ENCODE measurements at places on chromosomes 12 and 14.

DNA sequence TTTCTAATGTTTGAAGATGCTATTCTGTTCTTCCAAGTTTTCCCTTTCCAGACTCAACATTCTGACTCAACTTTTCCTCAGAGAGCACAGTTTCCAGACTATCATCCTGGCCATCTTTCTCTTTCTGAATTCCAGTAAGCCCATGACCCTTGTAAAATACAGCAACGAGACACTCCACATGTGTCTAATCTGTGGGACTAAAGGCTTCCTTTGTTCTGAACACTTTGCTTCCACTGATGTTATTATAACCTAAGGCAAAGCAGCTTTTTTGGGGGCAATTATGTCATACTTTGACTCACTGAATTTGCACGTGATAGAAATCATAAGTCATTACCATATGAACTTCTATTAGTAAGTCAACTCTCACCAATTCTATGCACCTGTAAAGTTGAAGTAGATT, 6.3 kb upstream of the ART4 start:
- no peak for DNase-seq

- no peak for DNase-seq
Measured at GRCh38 chr12:111437816-111438454, 32.2 kb downstream of the SH2B3 start.

DNA sequence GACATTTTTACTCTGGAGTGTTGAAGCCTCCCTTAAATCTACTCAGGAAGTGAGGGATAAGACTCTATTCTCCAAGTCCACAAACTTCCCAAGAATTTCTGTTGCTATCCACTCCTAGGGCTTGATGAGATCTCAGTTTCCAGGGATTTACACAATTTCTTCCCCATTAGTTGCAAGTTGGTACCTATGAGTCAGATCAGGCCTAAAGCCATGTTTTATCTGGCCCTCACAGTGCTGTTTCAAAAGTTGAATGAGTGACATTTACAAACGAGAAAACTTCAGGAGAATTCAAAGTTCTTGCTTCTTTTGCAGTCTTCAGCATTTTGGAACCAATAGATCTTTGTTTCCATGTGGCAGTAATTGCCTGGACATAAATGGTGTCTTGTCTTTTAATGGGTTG, 156.4 kb upstream of the SYT10 start:
- no peak for DNase-seq

GRCh38 chr12:12191008-12191407, 75.8 kb downstream of the LRP6 start:
- no peak for DNase-seq

DNA sequence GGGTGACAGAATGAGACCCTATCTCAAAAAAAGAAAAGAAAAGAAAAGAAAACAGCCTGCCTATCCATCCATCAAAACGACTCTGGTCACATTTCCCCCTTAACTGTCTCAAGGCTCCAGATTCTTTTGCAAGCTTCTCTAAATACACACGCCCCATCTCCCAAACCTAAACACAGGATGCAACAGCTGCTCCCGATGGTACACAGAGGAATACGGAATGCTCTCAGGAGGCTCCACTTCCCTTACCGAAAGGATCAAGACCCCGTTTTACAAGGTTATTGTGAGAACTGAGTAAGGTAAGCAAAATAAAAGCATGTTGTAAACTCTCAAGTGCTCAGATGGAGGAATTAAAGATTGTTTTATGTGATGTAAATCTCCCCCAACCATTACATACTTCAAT, 62.3 kb downstream of the NT5DC3 start:
- DNase-seq: no peak

GRCh38 chr12:33830070-33830469, 192.2 kb upstream of the ALG10 start:
- DNase-seq: no peak

GRCh38 chr12:43226151-43226550, 325.9 kb downstream of the ADAMTS20 start:
- DNase-seq: no peak

DNA sequence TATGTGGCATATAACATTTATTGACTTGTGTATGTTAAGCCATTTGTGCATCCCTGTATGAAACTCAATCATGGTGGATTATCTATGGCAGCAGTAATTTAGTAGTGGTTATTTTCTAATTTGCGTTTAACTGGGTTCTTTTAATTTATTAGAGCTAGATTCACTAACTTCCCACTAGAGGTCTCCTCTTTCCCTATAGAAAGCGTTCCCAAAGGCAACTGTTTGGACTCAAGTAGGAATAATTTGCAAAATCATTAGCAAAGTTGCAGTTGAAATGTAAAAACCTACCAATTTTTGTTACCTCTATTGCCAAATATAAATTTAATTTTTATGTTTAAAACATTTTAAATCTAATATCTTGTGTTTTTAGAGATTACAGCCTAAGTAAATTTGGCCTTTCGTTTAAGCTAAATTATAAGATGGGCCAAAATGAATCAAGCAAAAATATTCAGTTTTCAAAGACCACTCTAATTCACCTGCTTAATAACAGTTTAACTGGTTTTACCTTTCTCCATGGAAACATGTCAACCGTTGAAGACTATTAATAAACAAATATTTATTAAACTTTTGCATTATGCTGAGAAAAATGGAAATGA, 6.0 kb downstream of the DMAC2L start:
- DNase-seq: peak; percentile 62

GRCh38 chr12:6869049-6870021, 2.0 kb downstream of the TPI1 start:
- peak; percentile 76 for DNase-seq

- DNase-seq: no peak
Measured at GRCh38 chr12:23855813-23856212, 93.7 kb downstream of the SOX5 start.

DNA sequence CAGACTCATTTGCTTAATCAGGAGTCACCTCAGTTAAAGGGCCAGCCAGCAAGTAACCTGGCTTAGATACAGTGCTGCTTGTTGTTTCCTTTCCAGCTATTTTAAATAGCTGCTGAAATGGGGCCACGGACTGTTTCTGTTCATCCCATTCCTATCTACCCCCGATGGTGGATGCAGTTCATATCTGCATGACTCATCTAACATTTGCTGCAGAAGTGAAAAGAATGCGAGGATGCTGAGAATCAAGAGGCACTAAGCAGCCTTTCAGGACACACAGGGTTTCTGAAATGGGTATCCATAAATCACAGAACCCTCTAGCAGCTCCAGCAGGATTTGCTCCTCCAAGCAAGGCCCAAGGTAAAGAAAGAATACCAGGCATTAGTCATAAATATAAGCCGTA, 60.2 kb upstream of the RTRAF start:
- DNase-seq: no peak

- no peak for DNase-seq
Measured at GRCh38 chr14:29111554-29111953, 345.0 kb downstream of the FOXG1 start.

DNA sequence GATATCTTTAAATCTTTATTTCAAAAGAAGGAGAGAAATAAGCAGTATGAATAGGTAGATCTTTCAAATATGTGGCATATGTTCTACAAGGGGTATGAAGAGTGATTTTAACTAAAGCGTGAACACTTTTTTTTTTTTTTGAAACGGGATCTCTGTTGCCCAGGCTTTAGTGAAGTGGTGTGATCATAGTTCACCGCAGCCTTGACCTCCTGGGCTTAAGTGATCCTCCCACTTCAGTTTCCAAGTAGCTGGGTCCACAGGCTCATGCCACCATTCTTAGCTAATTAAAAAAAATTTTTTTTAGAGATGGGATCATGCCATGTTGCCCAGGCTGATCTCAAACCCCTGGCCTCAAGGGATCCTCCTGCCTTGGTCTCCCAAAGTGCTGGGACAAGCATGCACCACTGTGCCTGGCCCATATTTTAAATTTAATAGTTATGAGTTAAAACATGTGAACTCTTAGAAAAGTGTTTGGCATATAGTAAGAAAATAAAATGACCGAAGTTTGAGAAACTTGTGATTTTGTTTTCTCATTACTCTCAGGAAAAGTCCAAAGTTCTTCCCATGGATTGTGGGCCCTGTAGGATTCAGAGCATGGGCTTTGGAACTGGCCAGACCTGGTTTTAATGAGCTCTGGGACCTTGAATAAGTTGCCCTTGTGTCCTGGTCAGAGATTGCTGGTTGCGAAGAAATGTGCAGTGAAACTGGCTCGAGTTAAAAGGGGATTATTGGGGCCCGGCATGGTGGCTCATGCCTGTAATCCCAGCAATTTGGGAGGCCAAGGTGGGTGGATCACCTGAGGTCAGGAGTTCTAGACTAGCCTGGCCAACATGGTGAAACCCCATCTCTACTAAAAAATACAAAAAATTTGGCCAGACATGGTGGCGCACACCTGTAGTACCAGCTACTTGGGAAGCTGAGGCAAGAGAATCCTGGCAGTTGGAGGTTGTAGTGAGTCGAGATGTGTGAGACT, 27.0 kb downstream of the SLC17A8 start:
- DNase-seq: no peak

DNA sequence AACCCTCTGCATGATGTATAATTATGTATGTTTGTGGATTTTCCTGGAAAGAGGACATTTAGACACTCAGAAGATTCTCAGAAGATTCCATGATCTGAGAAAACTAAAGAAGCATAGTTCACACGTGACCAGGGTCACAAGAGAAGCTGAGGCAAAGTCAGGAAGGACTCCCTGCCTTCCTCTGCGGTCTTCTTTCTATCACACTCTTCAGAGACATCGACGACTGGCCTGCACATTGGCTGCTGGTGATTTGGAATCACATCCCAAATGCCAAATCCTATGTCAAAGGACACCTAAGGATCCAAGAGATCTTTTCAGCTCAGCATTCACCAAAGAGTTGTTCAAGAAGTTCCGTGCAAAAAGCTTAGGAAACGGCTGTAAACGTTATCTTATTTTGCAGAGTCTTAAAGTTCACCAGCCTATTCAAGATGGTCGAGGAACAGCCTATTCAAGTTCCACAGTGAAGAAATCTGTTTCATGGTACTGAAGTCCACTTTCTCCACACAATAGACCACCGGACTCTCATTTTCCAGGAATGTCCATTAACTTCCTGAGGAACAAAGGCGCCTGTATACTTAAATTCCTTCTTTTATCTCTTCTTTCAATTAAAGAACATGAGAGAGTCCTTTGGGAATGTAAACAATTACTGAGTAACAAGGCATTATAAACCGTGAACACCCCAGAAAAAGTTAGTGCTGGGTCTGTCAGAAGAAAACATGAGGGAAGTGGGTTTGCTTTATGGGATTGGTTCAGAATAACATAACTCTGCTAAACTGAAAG, 42.1 kb downstream of the IGF1 start:
- no peak for DNase-seq

GRCh38 chr12:51749206-51749985, 99.1 kb downstream of the FIGNL2 start:
- no peak for DNase-seq

DNA sequence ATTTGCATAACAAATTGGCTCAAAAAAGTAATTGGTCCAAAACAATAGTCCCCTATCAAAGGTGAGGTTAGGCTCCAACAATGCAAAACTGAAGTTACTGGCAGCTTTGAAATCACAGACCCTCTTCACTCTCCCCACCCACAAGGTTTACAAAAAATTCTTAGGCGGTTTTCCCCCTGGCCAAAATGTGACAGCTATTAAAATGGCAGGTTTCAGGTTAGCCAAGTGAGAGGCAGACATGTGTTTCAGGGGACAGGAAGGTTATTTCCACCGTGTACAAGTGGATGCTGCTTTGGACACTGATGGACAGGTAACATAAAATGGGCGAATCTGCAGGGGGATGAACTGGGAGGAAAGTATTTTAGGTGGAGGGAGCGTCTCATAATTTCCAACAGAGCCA, 888 bp upstream of the SPIC start:
- DNase-seq: no peak

DNA sequence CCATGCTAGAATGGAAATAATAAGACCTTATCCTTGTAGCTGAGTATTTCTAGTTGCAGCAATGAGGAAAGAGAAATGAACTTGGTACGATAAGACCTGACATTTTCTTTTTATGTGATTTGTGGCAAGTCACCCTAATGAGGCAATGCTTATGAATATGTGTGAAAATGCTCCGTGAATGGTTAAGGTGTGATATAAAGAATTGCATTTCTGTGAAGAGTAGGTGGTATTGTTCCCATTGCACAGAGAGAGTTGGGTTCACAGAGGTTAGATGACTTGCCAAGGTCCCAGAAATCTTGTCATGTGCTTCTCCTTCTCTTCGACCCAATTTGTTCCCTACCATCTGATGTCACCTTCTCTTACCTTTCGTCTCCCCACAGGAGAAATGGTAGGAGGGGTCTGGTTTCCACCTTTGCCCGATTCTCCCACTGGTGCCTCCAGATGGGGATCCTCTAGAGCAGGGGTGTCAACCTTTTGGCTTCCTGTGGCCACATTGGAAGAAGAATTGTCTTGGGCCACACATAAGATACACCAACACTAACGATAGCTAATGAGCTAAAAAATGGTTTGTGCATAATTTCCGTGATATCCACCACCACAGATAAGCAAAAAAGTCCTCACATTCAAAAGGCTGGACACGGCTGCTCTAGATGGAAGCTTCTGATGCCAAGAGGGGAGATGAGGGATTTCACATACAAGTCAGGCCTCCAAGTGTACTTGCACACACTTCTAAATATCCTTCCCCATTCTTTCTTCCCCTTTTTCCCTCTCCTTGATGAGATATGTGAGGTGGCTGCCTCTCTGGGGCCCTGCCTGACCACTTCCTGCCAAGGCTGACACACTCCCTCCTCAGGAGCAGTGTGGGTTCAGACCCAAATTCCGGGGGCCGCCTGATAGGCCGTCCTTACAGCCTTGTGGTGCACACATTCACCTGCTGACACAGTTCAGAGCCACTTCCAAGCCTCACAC, 96.1 kb downstream of the PLXNC1 start:
- DNase-seq: no peak

DNA sequence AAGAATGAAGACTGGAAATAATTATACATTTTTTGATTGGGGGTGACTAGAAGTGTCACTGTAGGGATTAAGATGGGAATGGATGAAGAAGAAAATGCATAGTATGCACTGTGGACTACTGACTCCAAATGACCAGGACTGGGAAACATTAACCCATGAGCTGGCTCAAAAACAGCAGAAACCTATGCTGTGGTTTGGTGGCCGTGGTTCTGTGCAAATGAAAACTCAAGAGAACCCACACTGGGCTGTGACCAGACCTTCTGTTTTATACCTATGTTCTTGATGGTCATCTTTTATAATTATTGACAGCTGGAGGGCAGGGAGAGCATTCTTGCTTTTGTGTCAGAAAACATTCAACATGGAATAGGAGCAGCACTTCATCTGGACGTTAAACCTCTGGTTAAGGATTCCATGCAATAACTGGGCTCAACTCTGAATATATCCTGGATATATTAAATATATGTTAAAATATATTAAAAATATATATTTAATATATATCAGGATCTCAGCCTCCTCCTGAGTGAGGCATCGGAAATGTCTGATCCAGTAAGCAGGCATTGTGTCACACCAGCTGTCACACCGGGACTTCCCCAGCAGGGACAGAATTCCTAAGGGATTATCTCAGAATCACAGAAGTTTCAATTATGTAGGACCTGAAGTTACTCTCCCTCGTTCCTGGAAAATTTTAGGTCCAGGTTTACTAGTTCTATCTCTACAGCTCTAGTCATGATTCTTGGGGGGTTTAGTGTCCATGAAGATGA, 48.5 kb downstream of the BBS10 start:
- no peak for DNase-seq

GRCh38 chr12:68617160-68617926, 6.6 kb downstream of the RAP1B start:
- no peak for DNase-seq

Data from NCI-H1105 treated with DMSO at 0.1 percent for 48 hours (cell line).